ENCODE measurements at places on chromosomes 16 and 17. TPM values are rescaled to one million over a fixed set of nuclear protein-coding genes. Genes with fewer than 3 reads are reported as not detected.

Gene YPEL2
- total RNA-seq = 48.7 TPM

Gene KRTAP9-8
- total RNA-seq = not detected

Gene XAF1
- not detected for total RNA-seq

- H3K27ac ChIP-seq = no peak overlapping the region
- H3K36me3 ChIP-seq = no peaks in the 10 kb centered on the region
- no peaks in the 10 kb centered on the region for H3K27me3 ChIP-seq
- DNase-seq = no peak
- peaks cover 12% of the 10 kb centered on the region for H3K4me1 ChIP-seq
These were observed 72.8 kb upstream of the ATF7IP2 start for GRCh38 chr16:10312784-10313724.

DNA sequence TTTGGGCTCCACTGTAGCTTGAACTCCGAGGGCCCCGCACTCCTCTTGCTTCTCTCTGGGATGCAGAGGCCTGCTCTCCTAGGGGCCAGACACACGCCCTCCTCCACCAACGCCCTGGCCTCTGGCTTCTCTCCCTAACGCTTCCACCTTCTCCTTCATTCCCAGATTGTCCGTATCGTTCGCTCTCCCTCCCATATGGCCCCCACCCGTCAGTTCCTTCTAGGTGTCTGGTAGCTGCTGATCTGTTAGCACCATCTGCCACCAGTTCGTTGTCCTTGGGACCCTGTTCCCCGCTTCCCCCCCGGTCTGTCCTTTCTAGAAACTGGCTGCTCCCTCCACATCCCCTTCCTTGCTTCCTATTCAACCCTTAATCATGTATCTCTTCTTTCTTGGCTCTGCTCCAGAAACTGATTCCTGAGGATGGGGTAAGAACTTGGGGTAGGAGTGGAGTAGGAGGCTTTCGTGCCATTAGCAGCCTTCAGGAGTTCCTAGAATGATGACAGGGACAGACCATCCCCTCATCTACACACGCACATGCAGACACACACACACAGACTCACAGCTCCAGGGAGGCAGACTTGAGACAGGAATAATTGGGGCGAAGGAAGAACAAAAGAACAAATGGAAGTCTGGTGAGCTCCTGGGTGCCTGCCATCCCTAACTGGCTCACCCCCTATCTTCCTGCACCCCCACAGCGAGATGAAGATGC lies 4.3 kb downstream of the ATP1B2 start:
- no peak overlapping the region for H3K4me3 ChIP-seq
- no peak for DNase-seq
- no peaks in the 10 kb centered on the region for H3K27me3 ChIP-seq
- peaks cover 32% of the 10 kb centered on the region for H3K4me1 ChIP-seq

GRCh38 chr16:14372471-14372870 lies 257.6 kb downstream of the PARN start:
- no peaks in the 10 kb centered on the region for H3K27me3 ChIP-seq
- peaks cover 3% of the 10 kb centered on the region for H3K4me1 ChIP-seq
- no peak overlapping the region for H3K4me3 ChIP-seq
- H3K27ac ChIP-seq = no peak overlapping the region
- no peaks in the 10 kb centered on the region for H3K36me3 ChIP-seq

GRCh38 chr17:32551186-32551955 lies 64.6 kb downstream of the CDK5R1 start:
- H3K4me1 ChIP-seq = no peaks in the 10 kb centered on the region
- DNase-seq = no peak
- H3K4me3 ChIP-seq = no peak overlapping the region
- no peaks in the 10 kb centered on the region for H3K36me3 ChIP-seq

Data from cardiac muscle cell (in vitro differentiated cells and primary cell).